ENCODE measurements at places on chromosomes 13 and 19. TPM values are rescaled to one million over a fixed set of nuclear protein-coding genes. Genes with fewer than 3 reads are reported as not detected.
A peak's percentile ranks its signal among the peaks of the same experiment; 100 is the strongest.

DNA sequence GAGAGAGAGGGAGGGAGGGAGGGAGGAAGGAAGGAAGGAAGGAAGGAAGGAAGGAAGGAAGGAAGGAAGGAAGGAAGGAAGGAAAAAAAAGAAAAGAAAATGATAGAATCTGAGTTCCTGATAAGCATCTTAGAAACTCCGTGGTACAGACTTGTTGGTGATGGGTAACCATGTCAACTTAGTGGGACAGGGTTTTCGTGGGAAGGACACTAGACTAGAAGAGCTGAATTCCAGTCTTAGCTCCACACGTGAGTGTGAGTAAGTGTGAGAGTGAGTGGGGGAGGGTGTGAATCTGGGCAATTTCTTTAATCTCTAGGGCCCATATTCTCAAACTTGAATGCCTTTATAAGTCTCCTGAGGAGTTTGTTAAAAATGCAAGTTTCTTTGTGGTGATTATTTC lies 35.0 kb downstream of the PABPC3 start:
- no peaks in the 10 kb centered on the region for H3K4me1 ChIP-seq
- no peak overlapping the region for H3K27ac ChIP-seq
- H3K27me3 ChIP-seq: no peaks in the 10 kb centered on the region
- DNase-seq: no peak
- no peak overlapping the region for H3K4me3 ChIP-seq

- DNase-seq: no peak
- H3K4me3 ChIP-seq: peak overlapping the region; percentile 15
- no peaks in the 10 kb centered on the region for H3K27me3 ChIP-seq
- peaks cover 5% of the 10 kb centered on the region for H3K4me1 ChIP-seq
Observed at GRCh38 chr19:10478476-10478875, 24.7 kb downstream of the KEAP1 start.

GRCh38 chr19:33175886-33176669 lies 18.1 kb upstream of the LRP3 start:
- H3K4me3 ChIP-seq: peak overlapping the region; percentile 79
- peak overlapping the region; percentile 98 for H3K27ac ChIP-seq
- H3K4me1 ChIP-seq: 0 out of 2 replicates have a peak, but pooled peaks cover 5% of the 10 kb centered on the region
- H3K36me3 ChIP-seq: no peaks in the 10 kb centered on the region

- no peaks in the 10 kb centered on the region for H3K27me3 ChIP-seq
- peak overlapping the region; percentile 97 for H3K27ac ChIP-seq
- peaks cover 57% of the 10 kb centered on the region for H3K4me1 ChIP-seq
- H3K36me3 ChIP-seq: peaks cover 5% of the 10 kb centered on the region
- peak; percentile 40 for DNase-seq
- H3K4me3 ChIP-seq: peak overlapping the region; percentile 48
Observed at GRCh38 chr19:37933937-37934358, 26.9 kb downstream of the SIPA1L3 start.

The ZNF790 gene
- total RNA-seq: 0.20 TPM

The ALG11 gene
- 45.9 TPM for total RNA-seq

All from Caco-2 (cell line).